ENCODE measurements at places on chromosomes 7 and 10.

- DNase-seq = no peak
Measured at GRCh38 chr7:40758590-40758989, 623.8 kb downstream of the SUGCT start.

DNA sequence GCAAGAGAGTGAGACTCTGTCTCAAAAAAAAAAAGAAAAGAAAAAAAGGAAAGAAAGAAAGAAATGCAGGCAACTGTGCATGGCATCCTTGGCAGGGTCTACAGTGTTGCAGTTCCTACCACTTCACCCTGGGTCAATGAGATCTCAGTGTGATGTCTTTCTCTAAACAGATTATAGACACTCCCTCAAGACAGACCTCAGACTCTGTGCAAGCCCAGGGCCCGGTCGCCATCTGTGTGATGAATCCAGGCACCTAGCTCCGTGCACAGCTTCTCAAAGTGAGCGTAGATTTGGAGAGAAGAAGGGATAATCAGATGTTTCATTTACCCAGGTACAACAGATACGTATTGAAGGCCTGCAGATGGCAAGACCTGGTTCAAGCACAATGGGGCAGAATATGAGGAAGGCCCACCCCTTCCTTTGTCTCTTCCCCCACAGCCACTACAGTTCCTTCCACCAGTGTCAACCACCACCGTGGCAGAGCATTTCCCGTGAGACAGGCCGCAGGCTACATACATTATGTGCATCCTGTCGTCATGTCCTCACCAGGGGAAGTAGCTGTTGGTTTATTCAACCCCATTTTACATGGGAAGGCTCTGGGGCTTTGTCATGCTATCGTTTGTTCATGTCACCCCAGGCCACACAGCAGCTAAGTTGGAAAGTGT is 471.7 kb upstream of the GALNT17 start:
- no peak for DNase-seq

- no peak for DNase-seq
Measured at GRCh38 chr10:43228783-43229207, 38.1 kb downstream of the RASGEF1A start.

DNA sequence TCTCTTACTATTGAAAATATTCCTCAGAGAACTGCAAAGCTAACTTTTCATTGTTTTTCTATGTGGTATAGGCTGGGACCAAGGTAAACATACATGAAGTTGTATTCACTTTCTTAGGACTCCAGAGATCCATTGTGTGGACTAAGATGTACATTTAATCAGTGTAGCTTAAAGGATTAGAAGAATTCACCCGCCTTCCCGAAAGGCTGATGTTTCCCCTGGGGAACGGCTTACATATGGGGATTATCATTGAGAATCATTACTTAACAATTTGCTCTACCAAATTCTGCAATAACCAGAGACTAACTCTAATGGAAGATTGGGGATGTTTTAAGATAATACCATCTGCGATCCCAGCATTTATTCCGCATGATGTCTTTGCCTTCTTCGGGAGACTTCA is 257.1 kb upstream of the KIAA1217 start:
- no peak for DNase-seq

GRCh38 chr10:10872764-10873163 is 144.9 kb upstream of the CELF2 start:
- DNase-seq = no peak

- DNase-seq = peak; percentile 33
Measured at GRCh38 chr10:102555781-102556328, 52.1 kb downstream of the SUFU start.

- no peak for DNase-seq
Measured at GRCh38 chr10:49652421-49653272, 26.8 kb upstream of the C10orf53 start.

GRCh38 chr7:54260941-54261371 is 281.2 kb upstream of the VSTM2A start:
- DNase-seq = peak; percentile 1

- DNase-seq = no peak
Measured at GRCh38 chr10:118957966-118958365, 71.5 kb upstream of the NANOS1 start.

DNA sequence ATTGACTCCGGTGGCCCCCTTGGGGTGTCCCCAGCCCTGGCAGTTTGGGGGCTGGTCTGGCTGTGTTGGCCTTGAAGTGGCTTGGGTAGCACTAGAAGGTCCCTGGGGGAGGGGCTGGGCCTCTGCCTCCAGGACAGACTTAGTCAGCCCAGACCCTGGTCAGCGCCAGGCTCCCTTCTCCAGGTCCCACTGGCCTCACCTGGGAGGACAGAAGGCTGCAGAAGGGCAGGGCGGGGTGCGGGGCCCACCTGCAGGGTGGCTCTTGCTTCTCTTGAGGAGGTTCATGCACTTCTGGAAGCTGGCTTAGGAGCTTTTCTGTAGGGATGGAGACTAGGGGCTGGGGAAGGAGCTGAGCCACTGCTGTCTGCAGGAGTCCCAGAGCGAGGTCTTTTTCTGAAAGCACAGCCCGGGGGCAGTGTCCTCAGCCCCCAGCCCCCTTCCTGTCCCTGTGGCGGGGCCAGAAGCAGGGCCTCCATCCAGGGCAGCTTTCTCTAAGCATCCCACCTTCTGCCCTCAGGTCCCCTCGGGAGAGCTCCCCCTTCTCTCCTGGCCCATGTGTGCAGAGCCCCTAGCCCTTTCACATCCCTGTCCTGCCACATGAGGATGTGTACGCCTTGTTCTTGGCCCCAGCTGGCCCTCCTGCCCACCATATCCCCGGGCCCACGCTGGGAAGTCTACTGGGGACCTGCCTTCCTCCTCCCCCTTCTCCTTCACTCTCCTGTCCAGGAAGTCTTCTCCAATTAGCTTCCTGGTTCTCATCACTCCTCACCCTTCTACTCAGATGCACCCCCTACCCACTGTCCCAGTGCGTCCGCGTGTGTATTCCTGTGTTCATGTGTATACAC is 11.0 kb downstream of the TBATA start:
- no peak for DNase-seq

- DNase-seq = no peak
Measured at GRCh38 chr10:122154031-122154544, 117.0 kb upstream of the BTBD16 start.
